Activated CD4-positive, alpha-beta T cell treated with anti-CD3 and anti-CD28 coated beads for 36 hours (primary cell): ENCODE measurements at places on chromosomes 5 and 9. TPM values are rescaled to one million over a fixed set of nuclear protein-coding genes. Genes with fewer than 3 reads are reported as not detected.

SMIM23 gene
- total RNA-seq: not detected

PCDHGA3 gene
- not detected for total RNA-seq

SPINK7 gene
- not detected for total RNA-seq

SLC6A18 gene
- not detected for total RNA-seq

CDKN2A gene
- total RNA-seq: 0.86 TPM

HSPA4 gene
- total RNA-seq: 243 TPM

NMUR2 gene
- total RNA-seq: not detected

TRIM23 gene
- 6.0 TPM for total RNA-seq

DNA sequence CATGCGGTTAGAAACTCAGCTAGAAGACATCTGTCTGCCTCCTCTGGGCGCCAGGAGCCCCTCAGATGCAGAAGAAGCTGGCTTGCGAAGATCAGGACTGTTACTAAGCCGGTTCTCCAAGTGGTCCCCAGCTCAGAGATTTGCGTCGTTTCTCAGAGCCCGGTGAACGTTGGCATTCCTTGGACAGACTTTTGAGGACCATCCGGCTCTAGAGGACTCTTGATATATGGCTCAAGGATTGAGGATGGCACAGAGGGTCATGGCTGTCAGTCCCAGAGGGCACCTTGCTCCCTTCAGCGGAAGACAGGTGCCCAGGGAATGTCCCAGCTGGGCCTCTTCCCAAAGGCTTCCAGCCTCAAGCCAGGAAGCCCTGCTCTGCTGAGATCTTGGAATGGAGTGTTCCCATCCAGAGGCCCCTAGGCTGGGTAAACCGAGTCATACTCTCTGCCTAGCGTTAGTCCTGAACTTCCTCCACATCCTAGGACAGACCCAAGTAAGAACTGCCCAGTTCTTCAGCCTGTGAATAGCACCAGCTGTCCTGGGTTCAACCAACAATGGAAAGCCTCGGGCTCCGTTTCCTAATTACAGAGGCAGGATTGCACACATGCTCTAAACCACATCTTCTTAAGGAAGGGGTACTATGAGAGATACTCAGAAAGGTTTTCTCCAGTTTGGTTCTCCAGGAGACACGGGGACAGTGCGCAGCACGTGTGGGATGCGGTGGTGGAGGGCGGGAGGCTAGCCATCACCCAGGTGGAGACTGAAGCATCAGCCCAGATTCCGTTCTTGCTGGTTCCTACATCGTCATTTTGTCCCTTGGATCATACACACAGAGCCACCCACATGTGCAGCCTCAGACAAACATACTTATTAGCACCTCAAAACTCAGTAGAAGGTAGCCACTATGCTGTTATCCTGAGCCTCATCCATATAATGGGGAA is 51.4 kb downstream of the ZNF354C start:
- DNase-seq: no peak
- no peaks in the 10 kb centered on the region for H3K27me3 ChIP-seq
- H3K4me3 ChIP-seq: no peak overlapping the region
- peaks cover 4% of the 10 kb centered on the region for H3K36me3 ChIP-seq

GRCh38 chr9:29456940-29457339 is 1883.7 kb upstream of the C9orf72 start:
- no peak for DNase-seq
- H3K27me3 ChIP-seq: no peaks in the 10 kb centered on the region
- no peak overlapping the region for H3K27ac ChIP-seq
- no peaks in the 10 kb centered on the region for H3K4me1 ChIP-seq
- no peaks in the 10 kb centered on the region for H3K36me3 ChIP-seq

GRCh38 chr5:74251141-74252035 is 389.1 kb downstream of the ENC1 start:
- no peak overlapping the region for H3K4me3 ChIP-seq
- no peaks in the 10 kb centered on the region for H3K36me3 ChIP-seq
- no peaks in the 10 kb centered on the region for H3K4me1 ChIP-seq

- H3K27me3 ChIP-seq: peaks cover 4% of the 10 kb centered on the region
- H3K27ac ChIP-seq: no peak overlapping the region
- peaks cover 12% of the 10 kb centered on the region for H3K36me3 ChIP-seq
- DNase-seq: no peak
- H3K4me1 ChIP-seq: peaks cover 15% of the 10 kb centered on the region
Observed at GRCh38 chr5:475704-476101, 32.7 kb downstream of the EXOC3 start.

GRCh38 chr9:137989999-137990715 is 112.6 kb downstream of the CACNA1B start:
- no peaks in the 10 kb centered on the region for H3K4me1 ChIP-seq
- H3K27me3 ChIP-seq: peaks cover 49% of the 10 kb centered on the region
- DNase-seq: no peak
- H3K4me3 ChIP-seq: no peak overlapping the region

GRCh38 chr5:133884569-133885311 is 83.7 kb downstream of the C5orf15 start:
- H3K4me3 ChIP-seq: no peak overlapping the region
- H3K27me3 ChIP-seq: peaks cover 4% of the 10 kb centered on the region
- H3K4me1 ChIP-seq: no peaks in the 10 kb centered on the region
- no peak overlapping the region for H3K27ac ChIP-seq

DNA sequence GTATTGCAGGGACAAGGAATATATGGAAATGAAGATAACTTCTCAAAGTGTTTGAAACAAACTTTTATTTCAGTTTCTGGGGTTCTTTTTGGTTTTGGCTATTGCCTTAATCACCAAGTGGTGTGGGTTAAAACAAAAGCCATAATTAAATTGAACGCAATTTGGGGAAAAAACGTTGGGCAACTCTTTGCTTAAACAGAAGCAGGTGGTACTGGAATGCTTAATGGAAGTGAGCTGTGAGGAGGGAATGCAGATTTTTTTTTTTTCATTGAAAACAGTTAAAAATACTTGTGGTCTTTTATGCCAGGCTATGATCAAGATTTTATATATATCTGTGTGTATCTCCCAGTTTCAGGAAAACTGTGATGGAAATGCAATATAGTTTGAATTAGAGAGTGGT is 195.7 kb upstream of the TUT7 start:
- no peaks in the 10 kb centered on the region for H3K36me3 ChIP-seq
- peaks cover 27% of the 10 kb centered on the region for H3K27me3 ChIP-seq
- no peak overlapping the region for H3K4me3 ChIP-seq
- no peak overlapping the region for H3K27ac ChIP-seq

GRCh38 chr9:114033397-114034103 is 44.5 kb downstream of the AMBP start:
- no peaks in the 10 kb centered on the region for H3K36me3 ChIP-seq
- no peaks in the 10 kb centered on the region for H3K27me3 ChIP-seq
- H3K27ac ChIP-seq: no peak overlapping the region
- DNase-seq: peak; percentile 39

GRCh38 chr9:34985311-34985899 is 4.1 kb upstream of the DNAJB5 start:
- peaks cover 69% of the 10 kb centered on the region for H3K4me1 ChIP-seq
- H3K4me3 ChIP-seq: no peak overlapping the region

DNA sequence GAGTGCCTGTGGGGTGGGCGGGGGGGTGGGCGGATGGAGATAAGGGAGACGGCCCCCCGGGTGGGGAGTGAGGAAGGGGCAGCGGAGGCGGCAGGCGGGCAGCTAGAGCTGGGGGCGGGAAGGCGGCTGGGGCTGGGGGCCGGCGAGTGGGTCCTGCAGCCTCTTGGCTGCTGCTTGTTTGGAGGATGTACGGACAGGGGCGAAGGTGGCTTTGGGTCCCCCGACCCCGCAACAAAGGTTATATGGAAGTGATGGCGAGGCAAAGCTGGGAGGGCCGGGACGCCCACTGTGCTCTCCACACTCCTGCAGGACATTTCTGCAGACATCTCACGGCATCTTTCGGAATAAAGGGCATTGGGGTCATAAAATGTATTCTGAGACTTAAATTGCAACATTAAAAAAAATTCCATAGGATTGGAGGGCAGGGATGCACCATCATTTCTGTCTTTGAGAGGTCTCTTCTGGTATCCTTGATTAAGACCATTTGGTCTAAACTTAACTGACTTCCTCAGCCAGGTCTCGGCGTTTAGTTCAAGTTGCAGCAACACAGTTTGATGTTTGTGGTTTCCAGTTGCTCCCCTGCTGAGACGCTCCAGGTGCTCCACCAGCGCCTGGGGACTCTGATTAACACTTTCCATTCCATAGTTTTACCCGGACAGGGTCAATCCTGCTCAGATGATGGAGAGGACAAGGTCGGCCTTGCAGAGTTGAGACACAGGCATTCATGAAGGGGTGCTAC is 101.6 kb upstream of the SSBP2 start:
- peak overlapping the region; percentile 90 for H3K27ac ChIP-seq
- H3K4me3 ChIP-seq: peak overlapping the region; percentile 78
- H3K4me1 ChIP-seq: peaks cover 42% of the 10 kb centered on the region
- H3K36me3 ChIP-seq: no peaks in the 10 kb centered on the region
- H3K27me3 ChIP-seq: no peaks in the 10 kb centered on the region

DNA sequence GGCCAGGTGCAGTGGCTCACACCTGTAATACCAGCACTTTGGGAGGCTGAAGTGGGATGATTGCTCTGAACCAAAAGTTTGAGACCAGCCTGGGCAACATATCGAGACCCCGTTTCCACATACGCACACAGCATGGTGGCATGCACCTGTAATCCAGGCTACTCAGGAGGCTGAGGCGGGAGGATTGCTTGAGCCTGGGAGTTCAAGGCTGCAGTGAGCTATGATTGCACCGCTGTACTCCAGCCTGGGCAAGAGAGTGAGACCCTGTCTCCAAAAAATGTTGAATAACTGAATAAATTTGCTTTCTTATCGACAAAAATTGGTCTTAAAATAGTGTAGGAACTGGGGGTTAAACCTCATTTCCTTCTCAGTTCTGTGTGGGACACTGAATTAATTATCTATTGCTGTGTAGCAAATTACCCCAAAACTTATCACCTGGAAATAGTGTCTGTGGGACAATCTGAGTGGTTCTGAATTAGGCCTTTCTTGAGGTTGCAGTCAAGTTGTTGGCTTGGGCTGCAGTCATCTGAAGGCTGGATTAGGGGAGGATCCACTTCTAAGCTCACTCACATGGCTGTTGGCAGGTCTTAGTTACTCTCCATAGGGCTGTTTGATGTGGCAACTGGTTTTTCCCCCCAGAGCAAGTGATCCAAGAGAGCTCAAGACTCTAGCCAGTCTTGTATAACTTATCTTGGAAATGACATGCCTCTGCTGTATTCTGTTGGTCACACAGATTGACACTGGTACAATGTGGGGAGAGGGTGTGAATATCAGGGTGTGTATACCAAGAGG is 2.0 kb downstream of the SNX30 start:
- peaks cover 78% of the 10 kb centered on the region for H3K4me1 ChIP-seq
- H3K27me3 ChIP-seq: no peaks in the 10 kb centered on the region
- H3K27ac ChIP-seq: no peak overlapping the region
- DNase-seq: peak; percentile 31
- no peaks in the 10 kb centered on the region for H3K36me3 ChIP-seq

DNA sequence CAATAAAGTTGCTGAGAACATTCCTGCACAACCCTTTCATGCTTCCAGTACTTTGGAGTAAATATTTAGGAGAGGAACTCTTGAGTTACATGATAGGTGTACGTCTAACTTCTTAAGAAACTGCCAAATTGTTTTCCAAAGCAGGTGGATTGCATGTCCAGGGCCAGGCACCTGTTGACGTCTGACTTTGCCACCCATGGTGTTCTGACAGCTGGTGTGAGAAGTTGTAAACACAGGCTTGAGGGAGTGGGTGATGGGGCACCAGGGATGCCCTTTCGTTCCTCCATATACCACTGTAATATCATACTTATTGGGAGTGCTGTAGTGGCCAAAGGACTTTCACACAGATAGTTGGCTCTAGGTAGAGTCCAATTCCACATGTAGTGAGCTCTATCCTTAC is 352.1 kb downstream of the GADD45G start:
- no peaks in the 10 kb centered on the region for H3K36me3 ChIP-seq
- H3K27ac ChIP-seq: no peak overlapping the region
- peaks cover 22% of the 10 kb centered on the region for H3K4me1 ChIP-seq
- no peak overlapping the region for H3K4me3 ChIP-seq
- peaks cover under 1% of the 10 kb centered on the region for H3K27me3 ChIP-seq

- no peaks in the 10 kb centered on the region for H3K36me3 ChIP-seq
- DNase-seq: no peak
- H3K4me1 ChIP-seq: no peaks in the 10 kb centered on the region
- no peak overlapping the region for H3K4me3 ChIP-seq
- H3K27ac ChIP-seq: no peak overlapping the region
Observed at GRCh38 chr9:108779551-108780325, 76.0 kb downstream of the ACTL7B start.

GRCh38 chr5:149600932-149601331 is 19.6 kb downstream of the ARHGEF37 start:
- H3K4me1 ChIP-seq: no peaks in the 10 kb centered on the region
- H3K36me3 ChIP-seq: no peaks in the 10 kb centered on the region
- no peaks in the 10 kb centered on the region for H3K27me3 ChIP-seq
- no peak overlapping the region for H3K27ac ChIP-seq
- DNase-seq: no peak

DNA sequence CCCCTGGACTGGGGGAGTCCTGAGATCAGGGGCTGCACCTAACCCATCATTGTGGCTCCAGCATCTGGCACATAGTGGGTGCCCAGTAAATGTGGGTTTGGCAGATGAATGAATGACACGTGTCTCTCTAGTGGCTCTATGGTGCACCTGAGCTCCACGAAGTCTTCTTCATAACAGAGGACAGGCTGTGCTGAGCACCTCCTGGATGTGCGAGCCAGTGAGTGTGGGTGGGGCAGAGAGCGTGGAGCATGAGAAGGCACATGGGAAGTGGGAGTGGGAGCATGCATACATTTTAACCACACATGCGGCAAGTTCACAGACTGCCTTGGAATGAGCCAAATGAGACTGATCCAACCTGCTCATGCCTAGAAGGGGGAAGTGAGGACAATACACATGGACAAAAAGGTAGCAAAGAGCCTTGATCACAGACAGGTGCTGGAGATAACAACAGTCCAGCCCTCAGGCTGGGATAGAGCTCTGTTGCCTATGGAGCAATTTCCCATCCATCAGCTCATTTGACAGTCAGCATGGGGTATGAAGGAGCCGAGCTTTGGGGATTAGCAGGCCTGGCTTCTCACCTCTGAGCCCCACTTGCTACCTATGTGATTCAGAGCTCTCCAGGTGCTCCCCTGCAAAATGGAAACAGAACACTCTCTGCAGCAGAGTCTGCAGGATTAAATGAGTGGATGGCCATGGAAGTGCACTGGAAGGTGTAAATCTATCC is 76.2 kb upstream of the TBC1D2 start:
- no peak overlapping the region for H3K4me3 ChIP-seq
- H3K36me3 ChIP-seq: no peaks in the 10 kb centered on the region
- no peaks in the 10 kb centered on the region for H3K4me1 ChIP-seq
- H3K27me3 ChIP-seq: peaks cover 12% of the 10 kb centered on the region
- H3K27ac ChIP-seq: no peak overlapping the region

GRCh38 chr9:93952119-93952783 is 2.9 kb downstream of the BARX1 start:
- no peak overlapping the region for H3K4me3 ChIP-seq
- H3K4me1 ChIP-seq: peaks cover 38% of the 10 kb centered on the region
- H3K27ac ChIP-seq: no peak overlapping the region

- H3K36me3 ChIP-seq: no peaks in the 10 kb centered on the region
- H3K4me3 ChIP-seq: no peak overlapping the region
- H3K27ac ChIP-seq: no peak overlapping the region
- no peak for DNase-seq
- H3K4me1 ChIP-seq: no peaks in the 10 kb centered on the region
Observed at GRCh38 chr9:115694991-115695390, 458.6 kb upstream of the PAPPA start.
